ENCODE measurements at places on chromosomes 6 and 20.

DNA sequence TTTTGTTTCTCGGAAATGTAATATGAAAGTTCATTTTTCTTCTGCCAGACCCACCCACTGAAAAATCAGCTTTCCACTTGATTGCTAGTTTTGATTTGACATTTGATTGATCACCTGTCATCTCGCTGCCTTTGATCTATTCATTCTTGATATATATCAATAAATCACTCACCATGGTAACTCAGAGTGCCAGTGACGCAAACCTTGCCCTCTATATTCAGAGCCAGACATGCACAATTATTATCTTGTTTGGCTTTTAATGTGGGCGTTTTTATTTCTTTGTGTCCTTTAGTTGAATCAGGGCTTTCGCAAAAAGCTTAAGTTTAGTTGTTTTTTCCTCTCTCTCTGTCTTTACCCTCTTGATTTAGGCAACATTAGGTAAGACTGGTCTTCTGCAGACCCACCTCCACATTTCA, 2.0 kb downstream of the TSHZ2 start:
- no peak for DNase-seq

DNA sequence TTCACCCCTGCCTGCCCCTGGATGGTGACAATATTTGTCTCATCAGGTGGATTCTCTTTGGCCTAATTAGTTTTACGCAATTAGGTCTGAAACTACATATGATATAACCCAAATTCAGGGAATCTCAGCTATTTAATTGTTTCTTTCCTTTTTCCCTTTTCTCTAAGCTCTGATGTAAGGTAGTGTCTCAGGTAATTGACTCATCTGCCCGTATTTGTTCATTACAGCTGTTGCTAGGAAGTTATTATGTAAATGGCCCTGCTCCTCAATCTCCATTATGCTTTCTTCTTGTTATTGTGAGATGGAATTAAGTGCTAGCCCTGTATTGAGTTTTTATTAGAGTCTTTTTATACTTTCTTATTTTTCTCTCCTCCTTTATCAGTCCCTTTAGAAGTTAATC, 378.2 kb upstream of the ARID1B start:
- no peak for DNase-seq

DNA sequence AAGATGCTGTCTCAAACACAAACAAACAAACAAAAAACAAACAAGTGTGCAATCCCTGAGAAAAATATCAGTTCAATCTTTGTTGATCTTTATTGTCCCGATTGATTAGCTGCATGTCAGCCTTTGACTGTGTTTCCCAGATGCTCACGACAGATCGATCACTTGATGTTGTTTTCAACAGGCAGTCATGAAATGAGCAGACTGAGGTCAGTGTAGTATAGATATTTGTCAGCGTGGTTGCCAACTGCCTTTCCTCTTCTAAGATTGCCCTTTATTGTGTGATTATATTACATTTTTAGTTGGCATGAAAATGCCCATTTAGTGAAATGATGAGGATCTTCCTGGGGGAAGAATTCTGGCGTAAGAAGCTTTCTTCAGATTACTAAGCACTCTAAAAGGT, 25.6 kb downstream of the UTRN start:
- no peak for DNase-seq

DNA sequence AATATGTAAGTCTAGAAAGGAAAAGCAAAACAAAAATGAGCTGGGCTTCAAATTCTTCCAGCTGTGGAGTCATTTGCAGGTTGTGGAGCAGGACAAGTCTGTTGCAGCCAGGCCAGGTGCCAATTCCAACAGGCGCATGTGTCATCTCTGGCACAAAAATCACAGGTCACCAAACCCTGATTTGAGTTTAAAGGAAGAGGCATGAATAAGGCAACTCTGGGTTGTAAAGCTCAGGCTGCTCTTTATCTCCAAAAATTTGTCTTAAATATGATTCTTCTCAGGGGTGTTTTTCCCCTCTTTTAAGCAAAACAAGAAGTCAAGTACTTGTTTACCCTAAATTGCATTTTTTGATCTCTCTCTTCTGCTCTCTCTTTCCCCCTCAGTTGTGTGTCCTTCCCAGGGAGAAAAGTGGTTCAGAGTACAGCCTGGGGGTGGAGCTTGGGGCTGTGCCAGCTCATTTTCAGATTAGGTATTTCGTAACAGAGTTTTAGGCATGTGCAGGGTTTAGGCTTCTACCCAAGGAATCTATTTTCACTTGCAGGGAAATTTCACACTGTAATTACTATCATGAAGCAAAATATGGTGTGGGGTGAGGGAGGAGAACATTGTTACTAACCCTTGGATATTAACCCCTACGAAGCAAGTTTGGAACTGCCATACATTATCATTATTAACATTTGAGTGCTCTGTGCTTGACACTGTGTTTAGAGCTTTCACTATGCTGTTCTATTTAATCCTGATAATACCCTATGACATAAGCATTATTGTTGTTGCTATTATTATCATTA, 8.3 kb upstream of the NCOA3 start:
- peak; percentile 83 for DNase-seq

DNA sequence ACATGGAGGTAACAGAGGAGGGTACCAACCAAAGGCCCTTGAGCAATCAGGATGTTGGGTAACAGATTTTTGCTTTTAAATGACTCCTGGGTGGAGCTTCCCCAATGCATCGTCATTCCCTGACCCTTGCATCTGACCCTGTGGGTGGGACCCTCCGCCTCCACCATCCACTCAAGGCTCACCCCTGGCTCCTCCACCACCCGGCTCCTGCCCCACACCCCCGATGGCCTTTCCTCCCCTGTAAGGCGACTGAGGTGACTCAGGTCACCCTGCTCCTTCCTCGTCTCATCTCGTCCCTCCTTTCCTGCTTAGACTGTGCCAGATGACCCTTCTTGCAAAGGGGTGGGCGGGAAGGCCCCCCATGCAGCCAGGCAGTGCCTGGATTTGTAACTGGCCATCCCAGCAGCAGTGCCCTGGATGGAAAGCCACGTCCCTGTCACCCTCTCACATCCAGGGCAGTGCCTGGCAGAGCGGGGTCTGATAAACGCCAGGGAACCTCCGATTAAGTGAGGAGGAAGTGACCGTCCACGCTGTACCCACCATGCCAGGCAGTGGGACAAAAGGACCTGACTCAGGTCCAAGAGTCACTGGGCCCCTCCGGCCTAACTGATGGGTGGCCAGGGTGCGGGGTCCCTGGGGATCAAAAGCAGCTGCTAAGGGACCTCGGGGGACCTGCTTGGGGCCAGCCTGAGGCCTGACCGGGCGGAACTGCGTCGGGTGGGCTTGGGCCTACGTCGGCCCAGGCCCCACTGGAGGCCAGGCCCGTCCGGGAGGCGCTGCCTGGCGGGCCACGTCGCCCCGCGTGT, 624 bp upstream of the NPEPL1 start:
- peak; percentile 44 for DNase-seq

DNA sequence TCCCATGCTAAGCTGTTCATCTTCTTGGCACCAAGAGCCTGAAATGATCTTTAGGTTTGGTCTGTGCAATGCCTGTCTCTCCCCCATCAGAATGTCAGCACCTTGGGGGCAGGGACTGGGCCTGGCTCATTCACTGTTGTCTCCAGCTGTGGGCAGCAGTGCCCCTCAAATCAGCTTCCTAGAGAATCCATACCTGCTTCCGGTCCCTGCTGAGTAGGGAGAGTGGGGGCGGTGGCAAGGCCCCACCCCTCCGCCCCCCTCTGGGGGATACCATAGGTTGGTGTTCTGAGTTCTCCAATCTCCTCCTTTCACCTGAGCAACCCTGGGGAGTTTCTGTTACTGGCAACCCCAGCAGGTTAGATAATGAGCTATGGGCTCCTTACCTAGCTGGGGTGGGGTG, 19.2 kb upstream of the SPDEF start:
- DNase-seq, result no peak

- no peak for DNase-seq
Observed at GRCh38 chr6:128723667-128724066, 159.3 kb upstream of the LAMA2 start.

DNA sequence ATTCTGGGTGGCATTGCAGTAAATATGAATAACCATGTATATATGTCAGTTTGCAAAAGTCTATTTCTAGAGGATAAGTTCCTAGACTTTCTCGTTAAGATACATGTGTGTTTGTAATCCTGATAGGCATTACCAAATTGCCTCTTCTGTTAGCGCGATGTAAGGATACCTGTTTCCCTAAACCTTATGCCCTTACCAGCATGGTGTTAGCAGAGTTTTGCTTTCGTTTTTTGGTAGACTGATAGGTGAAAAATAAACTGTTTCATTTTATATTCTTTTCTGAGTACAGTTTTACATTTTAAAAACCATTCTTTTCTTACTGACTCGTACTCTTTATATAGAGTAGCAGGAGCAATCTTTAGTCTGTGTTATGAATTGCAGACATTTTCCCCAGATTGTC, 32.3 kb downstream of the SNX9 start:
- DNase-seq, result no peak

DNA sequence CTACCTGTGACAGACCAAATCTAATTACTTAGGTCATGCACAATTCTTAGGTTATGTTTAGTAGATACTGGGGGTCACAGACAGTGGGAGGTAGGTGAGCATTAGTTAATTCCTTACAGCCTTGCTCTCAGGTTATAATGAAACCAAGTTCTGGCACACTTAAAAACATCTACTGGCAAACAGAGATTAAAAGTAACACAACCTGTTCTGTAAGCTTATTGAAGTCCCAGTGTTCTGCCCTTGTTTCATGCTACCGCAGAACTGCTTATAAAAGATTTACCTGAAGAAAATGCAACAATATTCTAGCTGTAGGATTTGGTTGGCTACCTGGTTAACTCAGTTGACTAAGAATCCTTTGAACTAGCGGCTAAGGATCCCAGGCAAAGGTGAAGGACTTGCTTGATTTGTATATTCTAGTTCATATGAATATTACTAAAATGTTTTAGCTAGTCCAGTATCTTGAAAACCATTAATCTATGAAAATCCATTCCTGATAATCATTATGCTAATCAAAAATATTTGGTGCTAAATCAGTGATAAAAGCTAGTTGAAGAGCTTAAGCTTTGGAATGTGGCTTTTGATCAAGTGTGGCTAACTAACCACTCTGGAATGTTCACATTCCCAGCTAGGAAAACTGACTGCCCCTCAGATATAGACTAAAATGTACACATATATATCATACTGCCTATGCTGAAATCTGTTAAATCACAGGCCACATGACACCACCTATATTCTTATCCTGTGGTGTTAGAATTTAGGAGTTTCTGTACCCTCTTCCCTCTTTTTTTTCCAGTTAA, 7.2 kb downstream of the PEX3 start:
- DNase-seq, result no peak

- no peak for DNase-seq
Observed at GRCh38 chr6:26156850-26157250, 69.6 kb downstream of the HFE start.

- DNase-seq, result no peak
Observed at GRCh38 chr6:28824793-28825731, 98.7 kb downstream of the TRIM27 start.

DNA sequence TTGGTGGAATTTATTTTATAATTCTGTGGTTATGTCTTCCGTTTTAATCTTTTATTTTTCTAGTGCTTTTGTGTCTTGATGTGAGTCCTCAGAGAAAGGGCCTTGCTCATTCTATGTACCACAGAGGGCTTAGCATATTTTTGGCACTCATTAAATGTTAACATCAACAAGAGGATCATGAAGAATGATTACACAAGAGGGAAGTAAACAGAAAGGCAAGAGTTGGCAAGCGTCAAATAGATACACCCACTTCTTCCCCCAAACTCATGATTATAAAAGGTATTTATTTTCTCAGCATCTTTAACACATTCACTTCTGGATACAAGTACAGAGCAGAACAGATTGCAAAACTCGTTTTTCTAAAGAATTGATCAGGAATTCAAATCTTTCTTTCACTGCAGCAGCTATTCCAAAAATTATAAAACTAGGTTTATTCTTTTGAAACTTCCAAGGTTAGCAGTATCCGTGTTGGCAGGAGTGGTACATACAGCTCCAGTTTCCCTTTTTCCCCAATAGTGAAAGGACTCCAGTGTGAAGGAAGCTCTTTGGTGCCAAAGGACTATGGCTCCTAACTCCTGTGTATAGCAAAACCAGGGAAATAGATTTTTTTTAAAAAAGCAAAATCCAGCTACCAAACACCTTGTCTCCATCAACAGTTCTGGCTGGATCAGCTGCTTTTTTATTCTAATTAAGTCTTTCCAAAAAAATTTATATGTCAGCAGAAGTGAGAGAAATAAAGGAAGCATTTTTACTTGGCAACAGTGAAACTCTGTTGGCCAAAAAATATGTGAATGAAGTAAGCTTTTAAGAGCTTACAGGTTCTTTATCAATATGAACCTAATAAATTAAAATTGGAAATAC, 221.9 kb downstream of the ADGRG6 start:
- no peak for DNase-seq

GRCh38 chr6:6694825-6695624, 106.5 kb downstream of the LY86 start:
- peak; percentile 80 for DNase-seq

- DNase-seq, result no peak
Observed at GRCh38 chr6:108739496-108740330, 108.5 kb upstream of the ARMC2 start.

DNA sequence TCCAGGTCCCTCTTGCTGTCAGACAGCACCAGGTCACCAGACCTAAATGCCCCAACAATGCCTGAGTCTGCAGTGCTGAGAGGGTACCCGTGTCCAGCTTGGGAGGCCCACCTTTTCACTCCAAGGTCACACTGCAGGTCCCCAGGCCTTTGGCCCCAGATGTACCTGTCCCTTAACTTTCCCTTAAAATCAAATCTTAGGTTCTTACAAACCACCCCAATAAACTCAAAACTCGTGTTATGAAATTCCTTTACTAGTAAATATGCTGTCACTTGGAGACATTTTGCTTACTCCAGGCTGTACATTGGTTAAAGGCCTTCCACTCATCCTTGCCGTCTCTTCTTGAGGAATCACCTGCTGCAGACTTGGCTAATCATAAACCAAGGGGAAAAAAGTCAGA, 165.7 kb upstream of the RREB1 start:
- peak; percentile 23 for DNase-seq

DNA sequence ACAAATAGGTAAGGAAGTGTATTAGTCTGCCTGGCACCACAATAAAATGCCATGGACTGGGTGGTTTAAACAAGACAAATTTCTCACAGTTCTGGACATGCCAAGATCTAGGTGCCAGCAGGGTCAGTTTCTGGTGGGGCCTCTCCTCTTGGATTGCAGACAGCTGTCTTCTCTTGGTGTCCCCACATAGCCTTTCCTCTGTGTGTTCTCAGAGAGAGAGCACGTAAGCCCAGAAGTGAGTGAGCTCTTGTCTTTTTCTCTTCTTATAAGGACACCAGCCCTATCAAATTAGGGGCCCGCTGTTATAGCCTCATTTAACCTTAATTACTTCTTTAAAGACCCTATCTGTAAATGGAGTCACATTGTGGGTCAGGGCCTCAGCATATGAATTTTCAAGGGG, 28.3 kb downstream of the SMPDL3A start:
- DNase-seq, result no peak

- DNase-seq, result no peak
Observed at GRCh38 chr20:58019850-58020625, 208.4 kb downstream of the ANKRD60 start.

DNA sequence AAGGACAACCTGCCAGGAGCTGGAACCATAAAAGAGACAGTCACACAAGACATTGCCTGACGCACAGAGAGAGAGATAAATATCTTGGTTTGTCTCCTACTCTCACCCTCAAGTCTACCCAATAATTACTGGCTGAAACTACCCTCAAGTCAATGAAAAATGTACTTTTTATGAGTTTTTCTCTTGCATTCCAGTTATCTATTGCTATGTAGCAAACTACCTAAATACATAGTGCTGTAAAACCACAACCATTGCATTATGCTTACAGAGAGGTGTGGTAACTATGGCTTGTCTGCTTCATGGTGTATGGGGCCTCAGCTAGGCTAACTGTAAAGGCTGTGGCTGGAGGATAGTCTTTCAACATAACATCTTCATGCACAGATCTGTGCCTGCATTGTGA, 247.8 kb downstream of the HAO1 start:
- no peak for DNase-seq
